GM12865 (cell line): ENCODE measurements at places on chromosomes 1 and 21.
A peak's percentile ranks its signal among the peaks of the same experiment; 100 is the strongest.

DNA sequence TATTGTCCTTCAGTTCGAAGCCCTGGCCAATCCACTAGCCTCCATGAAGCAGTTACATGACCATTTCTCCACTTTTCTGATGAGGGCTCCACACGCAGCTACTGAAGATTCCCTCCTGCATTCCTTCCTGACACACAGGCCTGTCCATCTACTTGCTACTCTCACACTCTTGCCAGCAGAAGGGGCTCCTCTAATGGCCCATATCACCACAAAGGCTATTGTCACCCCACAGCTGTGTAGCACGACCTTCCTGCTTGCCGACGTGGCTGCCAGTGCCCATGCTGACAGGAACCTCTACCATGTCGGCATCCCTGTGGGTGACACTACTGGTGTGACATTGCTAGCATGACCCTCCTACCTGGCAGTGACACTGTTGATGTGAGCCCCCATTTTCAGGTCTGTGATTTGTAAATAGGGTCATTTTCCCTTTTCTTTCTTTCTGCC is 1528.6 kb upstream of the TPTE start:
- DNase-seq = no peak

- DNase-seq = no peak
These were observed 11.9 kb downstream of the TARDBP start for GRCh38 chr1:11024154-11024873.

DNA sequence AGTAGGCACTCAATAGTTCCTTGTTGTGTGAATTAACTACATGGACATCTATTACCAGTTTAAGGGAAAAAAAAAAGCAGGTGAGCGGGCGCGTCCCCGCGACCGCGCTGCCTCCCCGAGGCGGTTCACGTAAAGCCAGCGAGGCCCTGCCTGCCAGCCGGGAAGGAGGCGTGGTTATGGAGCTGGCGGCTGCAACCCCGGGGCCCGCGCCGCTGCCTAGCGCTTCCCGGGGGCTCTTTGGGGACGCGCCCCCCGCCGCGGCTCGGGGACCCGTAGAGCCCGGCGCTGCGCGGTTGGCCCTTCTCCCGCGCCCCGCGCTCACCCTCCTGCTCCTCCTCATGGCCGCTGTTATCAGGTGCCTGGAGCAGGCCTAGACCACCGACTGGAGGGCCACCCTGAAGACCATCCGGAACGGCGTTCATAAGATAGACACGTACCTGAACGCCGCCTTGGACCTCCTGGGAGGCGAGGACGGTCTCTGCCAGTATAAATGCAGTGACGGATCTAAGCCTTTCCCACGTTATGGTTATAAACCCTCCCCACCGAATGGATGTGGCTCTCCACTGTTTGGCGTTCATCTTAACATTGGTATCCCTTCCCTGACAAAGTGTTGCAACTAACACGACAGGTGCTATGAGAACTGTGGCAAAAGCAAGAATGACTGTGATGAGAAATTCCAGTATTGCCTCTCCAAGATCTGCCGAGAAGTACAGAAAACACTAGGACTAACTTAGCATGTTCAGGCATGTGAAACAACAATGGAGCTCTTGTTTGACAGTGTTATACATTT is 2.6 kb upstream of the CC2D1B start:
- peak; percentile 56 for DNase-seq

GRCh38 chr1:202836623-202837403 is 26.1 kb downstream of the PCAT6 start:
- DNase-seq = no peak

- DNase-seq = no peak
These were observed 118.3 kb upstream of the COL6A1 start for GRCh38 chr21:45863267-45863666.

DNA sequence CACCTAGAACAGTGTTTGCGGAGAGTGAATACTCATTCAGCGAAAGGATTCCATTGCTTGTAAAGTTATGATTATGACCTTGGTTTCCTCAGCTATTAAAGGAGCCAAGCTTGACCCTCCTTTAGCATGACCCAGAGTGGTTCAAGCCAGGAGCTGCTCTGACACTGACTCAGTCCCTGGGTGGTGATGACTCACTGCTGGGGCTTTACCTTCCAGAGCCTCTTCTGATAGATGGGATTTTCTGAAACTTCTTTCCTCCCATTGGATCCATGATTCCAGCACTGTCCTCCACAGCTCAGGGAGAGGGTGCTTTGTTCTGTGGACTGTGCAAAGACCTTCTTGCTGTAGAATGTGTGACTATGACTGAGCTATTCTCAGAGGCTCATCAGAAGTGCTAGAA is 77.4 kb downstream of the S1PR1 start:
- peak; percentile 50 for DNase-seq
